Left renal cortex interstitium (tissue), 4 donors: ENCODE measurements at places on chromosomes 7 and 10. TPM values are rescaled to one million over a fixed set of nuclear protein-coding genes. Genes with fewer than 3 reads are reported as not detected.

WEE2 gene
- 0.10 TPM for polyA plus RNA-seq

PSMA2 gene
- 255 TPM for polyA plus RNA-seq

GRCh38 chr7:138125119-138125518 is 48.9 kb downstream of the AKR1D1 start:
- DNase-seq, result no peak

MMD2 gene
- 0.13 TPM for polyA plus RNA-seq

ZNF438 gene
- 7.9 TPM for polyA plus RNA-seq

DNA sequence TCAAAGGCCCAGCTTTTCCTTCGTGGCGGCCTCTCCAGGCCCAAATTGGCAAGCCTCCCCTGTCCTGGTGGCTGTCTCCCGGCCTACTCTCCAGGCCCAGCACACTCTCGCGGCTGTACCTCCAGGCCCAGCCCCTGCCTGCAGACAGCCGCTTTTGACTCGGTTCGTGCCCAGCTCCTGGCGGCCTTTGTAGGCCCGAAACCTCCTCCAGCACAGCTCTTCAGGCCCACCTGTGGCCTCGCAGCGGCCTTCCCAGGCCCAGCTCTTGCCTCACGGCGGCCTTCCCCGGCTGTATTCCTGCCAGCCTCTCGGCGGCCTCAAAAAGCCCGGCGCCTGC is 18.2 kb upstream of the TMEM248 start:
- DNase-seq, result no peak

DNA sequence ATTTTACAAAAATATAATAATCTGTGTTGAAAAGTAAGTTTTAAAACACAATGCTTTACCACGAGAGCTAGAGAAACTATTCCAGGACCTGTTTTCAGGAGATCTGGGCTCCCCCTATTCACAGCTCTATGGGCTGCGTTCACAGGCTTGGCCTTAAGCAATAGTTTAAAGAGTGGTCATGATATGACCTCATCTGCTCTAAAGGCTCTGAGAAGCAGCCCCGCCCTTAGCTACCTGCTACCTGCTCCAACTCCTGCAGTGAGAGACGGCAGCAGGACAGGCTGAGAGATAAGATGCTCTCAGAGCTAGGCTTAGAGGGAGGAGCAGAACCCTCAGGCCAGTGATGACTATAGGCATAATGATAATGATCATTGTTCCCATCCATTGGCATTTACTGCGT is 12.6 kb downstream of the ALOX5 start:
- no peak for DNase-seq
